ENCODE measurements at places on chromosomes 5 and 9.

GRCh38 chr5:163306421-163306820, 131.0 kb upstream of the CCNG1 start:
- no peak for DNase-seq

- peak; percentile 98 for DNase-seq
Measured at GRCh38 chr5:123785162-123786071, 273.4 kb downstream of the CSNK1G3 start.

DNA sequence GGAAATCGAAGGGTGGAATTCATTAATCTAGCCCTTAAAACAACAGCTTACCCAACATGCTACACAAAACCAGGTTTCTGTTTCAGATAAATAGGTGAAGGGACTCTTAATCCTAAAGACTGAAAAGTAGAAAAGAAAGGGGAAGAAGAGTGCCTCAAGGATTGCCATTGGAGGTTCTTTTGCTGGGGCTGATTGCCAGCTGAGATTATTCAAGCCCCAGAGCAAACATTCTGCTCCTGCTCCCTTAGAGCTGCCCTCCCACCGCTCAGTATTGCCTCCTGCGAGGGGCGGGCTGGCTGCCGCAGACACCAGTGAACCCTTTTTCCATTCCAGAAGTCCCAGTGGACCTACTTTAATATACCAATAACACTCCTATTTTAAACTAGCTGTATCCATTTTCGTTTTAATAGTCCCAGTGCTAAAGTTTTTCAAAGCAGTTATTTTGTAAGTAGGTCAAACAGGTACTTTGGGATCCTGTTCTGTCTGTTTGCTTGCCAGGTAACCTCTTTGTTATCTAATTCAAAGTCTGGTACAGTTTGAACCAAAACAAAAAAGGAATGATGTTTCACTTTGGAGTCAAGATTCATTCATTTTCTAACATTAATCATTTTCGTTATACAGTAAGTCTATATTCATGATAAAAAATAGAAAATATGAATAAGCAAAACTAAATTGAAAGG, 38.6 kb downstream of the HMGCS1 start:
- DNase-seq, result no peak

- no peak for DNase-seq
Measured at GRCh38 chr5:126976520-126977172, 53.7 kb downstream of the MARCHF3 start.

DNA sequence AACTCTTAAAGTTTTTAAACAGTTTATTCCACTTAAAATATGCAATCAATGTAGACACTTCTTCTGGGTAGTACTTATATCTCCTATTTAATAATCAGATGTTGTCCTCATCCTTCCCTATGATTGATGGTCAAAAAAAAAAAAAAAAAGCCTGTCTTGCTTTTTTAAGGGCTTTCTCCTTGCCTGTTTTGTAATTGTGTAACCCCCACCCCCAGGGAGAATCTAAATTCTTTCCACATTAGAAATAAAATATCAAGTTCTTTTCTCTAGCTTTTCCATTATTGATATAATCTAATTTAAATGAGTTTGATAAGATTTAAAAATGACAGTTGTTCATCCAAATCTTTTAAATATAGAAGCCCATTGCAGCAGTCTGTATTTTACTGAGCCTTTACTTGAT, 119.7 kb downstream of the CHSY3 start:
- no peak for DNase-seq

DNA sequence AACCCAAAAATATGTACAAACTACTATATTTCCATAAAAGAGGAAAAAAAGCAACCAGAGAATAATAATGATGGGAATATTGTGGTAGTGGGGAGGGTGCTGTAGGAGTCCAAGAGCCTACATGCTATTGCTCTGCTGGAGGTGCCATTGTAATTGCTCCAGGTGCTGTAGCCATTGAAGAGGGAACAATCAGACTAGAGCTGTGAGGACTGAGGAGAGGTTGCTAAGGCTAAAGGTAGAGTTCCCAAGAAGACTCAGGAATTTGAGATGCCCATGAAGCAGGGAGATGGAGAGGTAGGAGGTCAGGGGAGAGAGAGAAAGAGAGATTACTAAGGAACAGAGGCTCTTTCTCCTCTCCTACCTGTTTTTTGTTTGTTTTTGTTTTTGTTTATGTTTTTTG, 394.0 kb downstream of the DMRTA1 start:
- DNase-seq, result no peak
